ENCODE measurements at places on chromosomes 4 and X.

- no peak for DNase-seq
These were observed 3.2 kb downstream of the SPRY1 start for GRCh38 chr4:123399627-123400358.

- DNase-seq, result no peak
These were observed 16.6 kb upstream of the HPGD start for GRCh38 chr4:174538876-174539250.

GRCh38 chr4:176566769-176567168, 226.0 kb downstream of the VEGFC start:
- no peak for DNase-seq

DNA sequence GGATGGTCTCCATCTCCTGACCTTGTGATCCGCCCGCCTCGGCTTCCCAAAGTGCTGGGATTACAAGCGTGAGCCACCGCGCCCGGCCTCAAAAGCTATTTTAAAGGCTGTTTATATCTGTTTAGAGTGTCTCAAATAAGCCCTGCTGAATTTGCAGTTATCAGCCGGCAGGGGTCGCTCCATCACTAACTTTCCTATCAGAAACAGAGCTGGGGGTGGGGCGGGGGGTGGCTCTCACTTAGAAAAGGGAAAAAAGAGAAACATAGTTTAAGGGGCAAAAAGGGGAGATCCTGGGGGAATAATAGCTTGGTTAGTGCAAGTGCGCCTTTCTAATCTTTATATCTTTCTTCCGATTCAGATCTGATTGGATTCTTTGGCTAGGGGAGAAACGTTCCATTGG, 450.7 kb downstream of the UBE2NL start:
- no peak for DNase-seq

DNA sequence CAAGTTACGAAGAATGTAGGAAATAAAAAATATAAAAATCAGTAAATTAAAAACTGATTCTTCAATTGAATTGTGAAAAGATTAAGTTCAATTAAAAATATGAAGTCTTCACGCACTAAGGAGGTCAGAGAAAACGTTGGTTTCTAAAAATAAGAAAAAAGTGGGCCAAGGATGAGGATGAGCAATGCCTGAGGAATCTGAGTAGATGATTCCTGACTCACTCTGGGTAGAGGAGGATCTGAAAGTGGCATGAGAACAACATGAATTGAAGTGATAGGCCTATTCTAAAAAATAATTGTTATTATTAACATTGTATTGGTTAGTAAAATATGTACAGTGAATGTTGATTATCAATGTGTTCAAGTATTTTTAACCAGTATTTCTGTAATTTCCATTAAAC, 444.2 kb downstream of the GRIA2 start:
- DNase-seq, result no peak

- DNase-seq, result no peak
These were observed 252.6 kb upstream of the MAD2L1 start for GRCh38 chr4:120319046-120319767.

DNA sequence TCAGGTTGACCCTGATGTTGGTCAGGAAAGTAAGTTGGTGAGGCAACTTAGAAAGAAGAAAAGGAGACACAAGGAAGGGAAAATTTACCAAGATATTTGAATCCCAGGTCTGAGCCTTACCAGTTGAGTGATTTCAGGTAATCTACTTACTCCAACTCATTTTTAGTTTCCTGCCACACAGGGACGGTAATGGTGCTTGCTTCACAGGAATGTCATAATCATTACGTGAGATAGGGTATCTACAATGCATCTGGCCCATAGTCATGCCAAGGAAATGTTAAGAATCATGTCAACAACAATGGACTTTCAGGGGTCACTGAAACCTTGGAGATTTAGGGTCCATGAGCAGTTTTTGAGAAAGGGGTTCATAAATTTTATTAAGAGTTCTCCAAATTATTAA, 195.4 kb upstream of the HHIP start:
- no peak for DNase-seq

GRCh38 chrX:980587-981235, 231.7 kb downstream of the CRLF2 start:
- DNase-seq, result no peak

GRCh38 chr4:2817701-2818350, 24.9 kb downstream of the SH3BP2 start:
- DNase-seq, result no peak

GRCh38 chr4:3679071-3679825, 86.9 kb upstream of the ADRA2C start:
- DNase-seq, result no peak

DNA sequence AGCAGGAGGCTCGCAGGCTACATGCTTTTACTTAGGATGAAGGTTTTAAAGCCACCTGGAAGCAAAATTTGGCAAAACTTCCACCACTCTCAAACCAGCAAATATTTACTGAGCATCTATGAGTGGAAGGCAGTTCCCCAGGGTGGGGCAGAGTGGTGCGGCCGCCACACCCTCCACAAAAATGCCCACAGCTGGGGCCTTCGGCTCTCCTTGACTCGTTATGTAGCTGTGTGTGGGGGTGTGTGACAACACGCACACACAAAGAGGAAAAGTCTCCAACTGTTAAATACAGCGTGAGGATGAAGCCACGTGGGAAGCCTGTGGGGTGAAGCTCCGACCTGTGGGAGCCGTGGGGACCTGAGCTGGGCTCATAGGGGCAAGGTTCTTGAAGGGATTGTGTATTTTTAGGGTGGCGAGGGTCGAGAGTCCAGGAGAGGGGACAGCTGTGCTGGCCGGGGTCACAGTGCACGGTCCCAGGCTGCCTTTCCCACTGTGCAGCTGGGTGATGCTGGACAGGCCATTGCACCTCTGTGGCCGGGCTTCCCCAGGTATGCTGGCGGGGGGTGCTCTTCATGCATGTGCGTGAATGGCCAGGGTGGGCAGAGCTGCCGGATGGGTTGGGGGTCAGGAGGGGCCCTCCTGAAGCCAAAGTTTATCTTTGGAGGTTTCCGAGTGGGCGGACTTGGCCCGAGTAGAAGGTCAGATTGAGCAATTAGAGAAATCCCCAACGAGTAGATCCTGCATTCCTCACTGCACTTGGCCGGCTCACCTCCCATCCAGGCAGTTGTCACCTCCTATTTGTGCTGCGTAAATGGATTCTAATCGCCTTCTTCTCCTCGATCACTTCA, 25.4 kb downstream of the SORCS2 start:
- DNase-seq, result no peak

DNA sequence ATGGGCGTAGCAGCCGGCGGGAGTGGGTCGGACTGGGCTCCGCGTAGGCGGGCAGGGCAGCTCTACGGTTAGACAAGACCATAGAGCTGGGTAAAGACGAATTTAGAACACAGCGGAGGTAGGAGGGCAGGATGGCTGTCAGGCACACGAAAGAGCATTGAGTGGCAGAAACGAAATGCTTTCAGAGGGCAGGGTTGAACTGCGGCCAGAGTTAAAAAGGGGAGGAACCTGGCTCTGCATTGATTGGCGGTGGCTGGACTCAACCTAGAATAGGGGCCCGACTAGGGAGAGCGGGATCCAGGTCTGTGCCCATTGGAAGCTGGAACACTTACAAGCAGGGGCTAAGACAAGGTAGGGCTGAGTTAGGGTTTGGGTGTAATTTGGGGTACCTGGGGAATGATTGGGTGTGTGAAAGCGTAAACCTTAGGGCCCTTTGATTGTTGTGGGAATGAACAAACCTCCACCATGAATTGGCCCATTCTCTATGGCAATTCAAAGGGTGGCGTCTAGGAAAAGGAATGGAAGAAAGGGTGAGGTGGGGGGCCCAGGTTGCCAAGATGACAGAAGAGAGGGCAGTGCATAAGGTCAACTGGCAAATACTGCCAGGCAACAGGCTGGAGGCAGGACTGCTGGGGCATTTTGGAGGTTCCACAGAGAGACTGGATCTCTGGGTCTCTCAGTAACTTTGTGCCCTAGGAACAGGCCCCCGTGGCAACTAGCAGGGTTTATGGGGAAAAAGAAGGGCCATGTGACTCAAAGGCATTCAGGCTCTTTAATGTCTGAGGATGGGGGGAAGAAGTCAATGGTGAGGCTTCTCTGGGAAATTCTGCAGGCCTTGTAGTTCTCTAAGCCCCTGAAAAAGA, 911 bp upstream of the ELK1 start:
- DNase-seq, result no peak

- DNase-seq, result no peak
These were observed 100.8 kb upstream of the TENM3 start for GRCh38 chr4:182142176-182143085.

DNA sequence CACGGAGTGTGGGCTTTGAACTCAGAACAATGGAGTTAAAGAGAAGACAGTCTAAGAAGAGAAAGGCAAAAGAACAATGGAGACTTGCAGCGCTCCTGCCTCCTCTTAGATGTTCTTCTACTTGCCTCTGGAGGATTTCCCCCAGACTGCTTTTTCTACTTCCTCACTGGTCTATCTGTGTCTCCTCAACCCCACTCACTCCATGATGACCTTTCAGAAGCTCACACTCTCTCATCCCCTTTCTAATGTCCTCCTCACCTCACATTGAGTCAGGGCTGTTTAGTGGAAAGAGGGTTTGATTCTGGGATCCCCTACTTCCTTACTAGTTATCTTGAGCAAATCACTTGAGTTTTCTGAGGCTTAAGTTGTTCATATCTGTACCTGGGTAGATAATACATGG, 12.2 kb upstream of the HERC6 start:
- DNase-seq, result no peak

DNA sequence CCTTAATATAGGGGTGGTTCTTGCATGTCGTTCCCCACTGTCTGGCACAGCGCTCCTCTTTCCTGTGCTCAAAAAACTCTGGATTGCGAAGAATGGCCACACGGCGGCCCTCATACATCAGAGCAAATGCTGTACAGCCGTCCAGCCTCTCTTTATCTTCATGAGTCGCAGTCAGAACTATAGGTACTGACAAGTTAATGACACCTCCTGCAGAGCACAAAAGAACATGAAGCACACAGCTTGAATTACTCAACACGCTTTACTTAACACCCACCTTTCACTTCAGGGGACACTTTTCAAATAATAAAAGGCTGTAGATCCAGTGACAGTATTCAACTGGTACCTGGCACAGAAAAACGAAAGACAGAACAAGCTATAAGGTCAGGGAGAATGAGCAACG, 65.3 kb downstream of the PAPSS1 start:
- no peak for DNase-seq

- DNase-seq, result no peak
These were observed 43.5 kb upstream of the DDX60 start for GRCh38 chr4:168362025-168362401.

DNA sequence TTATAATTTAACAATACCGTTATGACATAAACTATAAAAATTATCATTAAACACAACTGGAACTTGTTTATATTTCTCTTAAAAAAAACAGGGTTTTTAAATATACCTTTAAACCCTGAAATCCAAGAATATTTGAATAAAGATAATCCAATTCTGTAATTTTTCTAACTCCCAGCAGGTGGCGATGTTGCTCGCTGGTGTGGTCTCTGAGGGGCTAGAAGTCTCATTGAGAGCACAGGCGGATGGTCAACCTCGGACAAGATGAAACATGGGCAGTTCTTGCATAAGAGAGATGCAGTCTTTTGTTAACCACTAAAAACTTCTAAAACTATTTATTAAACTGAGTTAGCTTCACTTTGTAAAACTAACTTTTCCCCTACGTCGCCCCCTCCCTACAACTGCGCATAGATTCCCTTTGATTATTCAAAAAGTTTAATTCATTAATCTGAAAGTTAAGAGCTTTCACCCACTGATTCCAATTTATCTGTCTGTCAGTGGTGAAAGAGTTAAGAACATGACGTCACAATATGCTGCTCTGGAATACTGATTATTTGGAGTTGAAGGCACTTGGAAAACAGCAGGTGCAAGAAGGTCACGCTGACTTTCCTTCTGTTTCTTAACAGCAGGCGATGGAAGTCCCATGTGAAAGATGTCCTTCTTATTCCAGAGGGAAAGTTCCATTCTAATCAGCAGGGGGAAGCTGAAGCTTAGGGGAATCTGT, 29.5 kb downstream of the DMP1 start:
- DNase-seq, result peak; percentile 0

GRCh38 chr4:123826896-123827295, 430.3 kb downstream of the SPRY1 start:
- DNase-seq, result no peak

GRCh38 chr4:160611181-160611580, 1508.3 kb downstream of the RAPGEF2 start:
- no peak for DNase-seq

GRCh38 chr4:104973708-104974107, 173.0 kb upstream of the TET2 start:
- DNase-seq, result no peak

- DNase-seq, result no peak
These were observed at the start of gene PNMA3 for GRCh38 chrX:153055871-153056749. Gene PNMA3, plus strand, starts transcription at chrX:153056470. Its CDS starts 586 bp downstream, at chrX:153057056.

DNA sequence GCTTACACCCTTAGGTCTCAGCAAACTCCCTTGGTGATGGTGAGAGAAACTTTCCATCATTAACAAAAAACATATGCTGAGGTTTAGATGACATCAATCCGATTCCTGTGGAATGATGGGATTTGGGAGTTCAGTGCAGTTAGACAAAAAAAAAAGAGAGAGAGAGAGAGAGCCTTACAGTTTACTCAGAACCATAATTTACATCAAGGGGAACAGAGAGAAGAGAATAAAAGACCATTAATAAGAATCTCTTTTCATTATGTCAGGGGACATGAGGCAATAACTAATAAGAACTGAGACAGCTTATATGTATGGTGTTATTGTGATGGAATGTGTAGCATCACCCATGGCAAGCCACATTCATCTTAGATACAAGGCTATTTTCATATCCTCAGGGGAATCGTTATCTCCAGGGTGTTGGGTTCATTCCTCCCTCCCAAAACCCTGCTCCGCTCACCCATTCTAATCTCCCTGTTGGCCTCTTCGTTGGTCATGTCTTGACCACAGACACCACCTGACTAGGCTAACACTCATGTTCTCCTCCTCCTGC, 175.7 kb upstream of the MXRA5 start:
- DNase-seq, result no peak
